Esophagus mucosa (tissue), 1 donor: ENCODE measurements at places on chromosomes 7 and 10. TPM values are rescaled to one million over a fixed set of nuclear protein-coding genes. Genes with fewer than 3 reads are reported as not detected.
A peak's percentile ranks its signal among the peaks of the same experiment; 100 is the strongest.

DNA sequence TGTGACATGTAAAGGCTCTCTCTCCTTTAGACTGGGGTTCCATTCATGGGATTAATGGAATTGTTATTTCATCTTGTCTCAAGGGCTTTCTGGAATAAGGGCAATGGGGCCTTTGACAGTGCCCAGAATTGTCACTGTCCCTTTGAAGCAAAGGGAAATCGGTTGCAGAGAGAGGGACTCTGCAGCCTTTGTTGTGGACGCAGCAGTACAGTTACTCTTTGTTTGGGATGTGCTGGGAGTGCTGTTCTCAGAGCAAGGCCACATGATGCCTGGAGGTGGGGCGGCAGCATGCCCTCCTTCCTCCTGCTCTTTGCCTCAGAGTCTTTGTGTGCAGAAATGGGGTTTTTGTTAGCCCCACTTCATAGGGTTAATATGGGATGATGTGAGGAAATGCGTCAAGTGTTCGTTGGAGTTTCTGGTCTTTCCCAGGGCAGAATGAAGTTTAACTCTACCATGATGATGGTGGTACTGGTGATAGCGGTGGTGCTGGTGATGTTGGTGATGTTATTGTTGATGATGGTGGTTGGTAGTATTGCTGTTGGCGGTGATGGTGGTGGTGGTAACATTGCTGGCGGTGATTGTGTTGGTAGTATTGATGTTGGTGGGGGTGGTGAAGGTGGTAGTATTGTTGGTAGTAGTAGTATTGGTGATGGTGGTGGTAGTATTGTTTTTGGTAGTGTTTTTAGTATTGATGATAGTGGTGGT, 45.3 kb downstream of the DOCK1 start:
- ATAC-seq, result no peak

IDI2 gene
- total RNA-seq, result not detected

- no peak for ATAC-seq
These were observed 219.9 kb upstream of the LYZL1 start for GRCh38 chr10:29068966-29069365.

DNA sequence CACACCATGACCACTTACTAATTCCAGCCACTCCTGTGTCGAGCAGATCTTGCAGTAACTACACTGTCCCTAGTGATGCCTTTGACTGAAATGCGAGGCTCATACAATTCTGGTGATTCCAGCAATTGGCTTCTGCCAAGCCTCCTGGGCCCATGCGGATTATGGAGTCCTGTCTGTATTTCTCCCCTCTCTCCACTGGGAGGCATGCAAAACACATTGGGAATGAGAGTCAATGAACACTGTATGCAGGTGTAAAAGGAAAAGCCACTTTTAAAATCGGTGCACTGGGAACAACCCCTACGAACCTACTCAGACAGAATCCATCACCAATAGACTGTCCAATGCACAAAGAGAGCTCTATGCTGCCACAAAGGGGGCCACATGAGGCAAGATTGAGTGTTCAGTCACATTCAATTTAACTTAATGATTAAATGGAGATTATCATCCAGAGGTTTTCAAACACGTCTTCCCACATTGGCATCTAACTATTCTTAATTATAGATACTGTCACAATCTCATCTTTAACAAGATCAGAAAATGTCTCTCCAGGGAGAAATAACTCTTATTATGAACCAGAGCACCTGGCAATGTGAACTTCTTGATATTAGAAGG, 550.6 kb downstream of the GLRX3 start:
- peak; percentile 65 for ATAC-seq

- ATAC-seq, result peak; percentile 30
These were observed 83.5 kb downstream of the IDE start for GRCh38 chr10:92490387-92490786.

DNA sequence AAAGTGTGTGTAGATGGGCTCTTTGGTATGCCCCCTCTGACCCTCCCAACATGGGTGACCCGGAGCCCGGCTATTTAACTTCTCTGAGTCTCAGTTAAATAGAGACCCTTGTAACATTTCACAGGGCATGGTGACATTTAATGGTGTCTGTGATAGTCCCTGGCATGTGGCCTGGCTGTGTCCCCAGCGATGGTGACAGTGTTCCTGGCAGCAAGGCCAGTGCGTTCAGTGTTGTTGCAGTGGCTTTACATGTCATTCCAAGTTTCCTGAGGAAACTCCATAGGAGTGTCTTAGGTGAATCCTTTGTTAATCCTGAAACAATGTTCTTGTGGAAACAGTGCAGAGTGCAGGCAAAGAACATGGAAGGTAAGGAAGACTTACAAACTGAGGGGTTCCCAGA, 137.0 kb downstream of the RAMP3 start:
- no peak for ATAC-seq

DNA sequence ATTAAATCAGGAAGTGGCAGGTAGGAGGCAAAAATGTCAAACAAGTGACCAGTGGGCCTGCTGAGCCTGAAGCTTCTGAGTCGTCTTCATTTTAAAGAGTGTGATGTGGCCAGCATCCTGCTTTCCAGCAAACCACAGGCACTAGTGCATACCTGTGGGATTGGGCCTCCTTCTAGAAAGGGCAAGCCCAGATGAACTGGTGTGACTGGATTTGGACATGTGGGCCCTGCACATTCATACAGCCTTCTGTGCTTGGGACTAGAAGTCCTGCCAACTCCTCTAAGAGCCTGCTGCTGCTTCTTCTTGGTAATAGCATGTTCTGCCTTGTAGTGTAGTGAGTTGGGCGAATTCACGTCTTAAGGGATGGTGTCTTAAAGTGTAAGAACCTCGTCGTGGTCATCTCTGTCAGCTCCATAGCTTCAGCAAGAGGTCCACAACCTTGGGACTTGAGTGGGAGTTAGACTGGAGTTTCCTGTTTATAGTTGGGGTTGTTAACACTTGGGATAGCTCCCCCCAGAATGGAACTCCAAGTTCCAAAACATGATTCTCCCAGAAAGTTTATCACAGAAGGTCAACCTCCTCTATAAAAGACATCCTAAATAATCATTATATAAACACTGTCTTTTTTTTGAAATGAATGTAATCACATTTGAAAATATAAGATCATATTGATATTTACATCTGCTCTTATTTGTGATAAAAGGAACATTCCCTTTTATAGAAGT, 11.2 kb downstream of the BMPER start:
- ATAC-seq, result peak; percentile 52

VIM gene
- 73.8 TPM for total RNA-seq

GRCh38 chr10:34101001-34101400, 714.1 kb downstream of the PARD3 start:
- no peak for ATAC-seq

- no peak for ATAC-seq
These were observed 146.1 kb upstream of the TMEM196 start for GRCh38 chr7:19919261-19920095.

DNA sequence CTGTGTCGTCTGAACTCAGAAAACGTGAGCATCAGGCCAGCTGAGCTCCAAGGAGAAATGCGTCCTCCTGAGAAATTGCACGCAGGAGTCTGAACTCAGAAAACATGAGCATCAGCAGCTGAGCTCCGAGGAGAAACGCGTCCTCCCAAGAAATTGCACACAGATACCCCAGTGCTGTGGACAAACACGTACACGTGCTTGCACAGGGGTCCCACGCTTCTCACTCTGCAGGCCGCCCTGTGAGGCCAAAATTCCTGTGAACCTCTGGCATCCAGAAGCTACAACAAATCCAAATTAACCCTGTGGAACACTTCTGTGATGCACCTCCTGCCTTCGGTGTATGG, 133.8 kb downstream of the WDR37 start:
- no peak for ATAC-seq

COL17A1 gene
- 204 TPM for total RNA-seq

DNA sequence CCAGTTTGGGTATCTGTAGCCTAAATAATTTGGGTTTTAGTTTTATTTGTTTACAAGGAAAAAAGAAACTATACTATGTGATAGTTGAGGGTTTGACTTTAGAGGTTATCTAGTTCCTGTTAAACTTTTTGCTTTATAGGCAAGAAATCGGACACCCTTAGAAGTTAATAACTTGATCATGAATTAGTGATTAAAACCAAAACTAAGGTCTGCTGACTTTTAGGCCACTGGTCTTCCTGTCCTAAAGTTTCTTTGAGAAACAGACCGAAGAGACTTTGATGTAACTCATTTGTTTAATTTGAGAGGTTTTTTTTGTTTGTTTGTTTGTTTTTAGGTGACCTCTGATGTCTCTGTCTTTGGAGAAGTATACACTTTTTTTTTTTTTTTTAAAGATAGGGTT, 59.7 kb downstream of the PHTF2 start:
- ATAC-seq, result no peak

DNA sequence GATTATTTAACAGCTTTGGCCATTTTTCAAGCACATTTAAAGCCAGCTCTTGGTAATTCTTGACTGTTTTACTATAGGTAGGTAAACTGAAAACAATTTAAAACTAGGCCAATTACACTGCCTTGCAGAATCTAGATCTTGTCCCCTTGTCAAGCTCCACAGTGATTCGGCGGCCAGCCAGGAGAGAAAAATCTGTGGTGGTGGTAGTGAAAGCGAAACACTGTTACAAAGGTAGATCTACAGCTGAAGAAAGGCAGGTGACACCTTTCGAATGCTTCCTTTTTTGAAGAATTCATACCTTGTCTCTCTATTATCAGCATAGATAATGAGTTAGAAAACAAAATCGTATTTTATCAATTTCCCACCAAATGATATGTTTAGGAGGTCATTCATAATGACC, 218.3 kb downstream of the POU6F2 start:
- no peak for ATAC-seq

DNA sequence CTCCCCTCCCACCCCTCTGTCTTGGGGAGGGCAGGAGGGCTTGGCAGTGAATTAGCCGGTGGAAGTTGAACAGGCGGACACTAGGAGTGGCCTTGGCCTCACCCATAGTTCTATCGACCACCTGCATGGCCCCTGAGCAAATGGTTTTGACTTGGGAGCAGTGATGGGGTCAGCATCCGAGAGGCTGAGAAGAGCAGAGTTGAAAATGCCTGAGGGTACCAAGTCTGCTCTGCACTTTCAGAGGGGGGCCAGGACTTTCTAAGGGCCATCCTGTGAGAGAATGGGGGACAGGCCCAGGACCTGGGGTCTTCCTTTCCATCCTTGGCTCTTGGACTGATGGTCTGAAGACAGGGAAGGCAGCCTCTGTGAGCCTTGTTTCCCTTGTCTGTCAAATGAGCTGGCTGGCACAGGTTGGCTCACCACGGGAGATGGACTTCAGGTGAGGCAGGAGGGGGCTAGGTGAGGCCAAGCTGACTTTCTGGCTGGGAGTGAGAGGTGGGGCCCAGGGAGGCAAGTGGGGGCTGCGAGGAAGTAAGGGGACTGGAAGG, 29.4 kb downstream of the CDH23 start:
- no peak for ATAC-seq

DNA sequence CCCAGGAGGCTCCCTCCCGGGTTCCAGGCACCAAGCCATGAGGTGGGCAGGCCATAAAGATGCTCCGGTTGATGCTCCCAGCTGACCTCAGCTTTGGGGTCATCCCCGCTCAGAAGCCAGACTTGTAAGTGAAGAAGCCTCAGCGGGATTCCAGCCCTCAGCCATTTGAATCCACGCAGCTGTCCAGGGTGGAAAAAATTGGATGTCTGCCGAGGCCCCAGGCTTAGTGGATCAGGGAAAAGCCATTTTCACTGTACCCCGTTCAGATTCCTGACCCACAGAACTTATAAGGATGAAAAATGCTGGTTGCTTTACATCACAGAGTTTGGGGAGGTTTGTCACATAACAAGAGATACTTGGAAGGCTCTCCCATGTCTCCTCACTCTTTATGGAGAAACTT, 49.2 kb upstream of the CPN1 start:
- ATAC-seq, result no peak

CYP2C9 gene
- 1.1 TPM for total RNA-seq

DNA sequence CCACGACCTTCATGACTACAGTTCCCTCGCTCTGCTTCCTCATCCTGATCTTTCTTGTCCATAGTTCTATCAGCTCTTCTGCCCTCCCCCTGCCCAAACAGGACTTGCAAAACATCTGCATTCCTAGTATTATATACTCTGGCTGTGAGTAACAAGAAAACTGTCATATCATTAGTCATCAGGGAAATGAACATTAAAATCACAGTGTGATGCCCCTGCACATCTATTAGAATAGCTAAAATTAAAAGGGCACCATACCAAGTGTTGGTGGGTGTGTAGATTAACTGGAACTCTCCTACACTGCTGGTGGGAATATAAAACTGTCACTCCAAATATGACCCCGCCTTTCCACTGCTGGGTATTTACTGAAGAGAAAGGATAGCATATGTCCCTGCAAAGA, 141.8 kb downstream of the C7orf25 start:
- no peak for ATAC-seq

DNA sequence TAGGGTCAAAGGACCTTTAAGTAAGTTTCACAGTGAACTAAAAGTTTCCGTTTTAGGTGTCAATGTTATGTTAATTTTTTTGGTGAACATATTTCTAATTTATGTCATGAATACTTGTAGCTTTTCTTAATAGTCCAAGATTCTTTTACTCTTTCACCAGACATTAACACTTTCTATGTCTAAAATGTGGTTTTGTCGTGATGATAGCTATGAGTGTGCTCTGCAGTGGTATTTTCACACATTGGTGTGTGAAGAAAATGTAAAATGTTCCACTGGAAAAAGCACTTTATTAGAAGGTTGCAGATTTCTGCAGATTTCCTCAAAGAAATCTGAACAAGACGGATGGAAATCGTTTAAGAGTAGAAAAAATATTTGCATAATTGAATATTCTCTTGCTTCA, 561.0 kb upstream of the ANKRD30A start:
- ATAC-seq, result no peak

DNA sequence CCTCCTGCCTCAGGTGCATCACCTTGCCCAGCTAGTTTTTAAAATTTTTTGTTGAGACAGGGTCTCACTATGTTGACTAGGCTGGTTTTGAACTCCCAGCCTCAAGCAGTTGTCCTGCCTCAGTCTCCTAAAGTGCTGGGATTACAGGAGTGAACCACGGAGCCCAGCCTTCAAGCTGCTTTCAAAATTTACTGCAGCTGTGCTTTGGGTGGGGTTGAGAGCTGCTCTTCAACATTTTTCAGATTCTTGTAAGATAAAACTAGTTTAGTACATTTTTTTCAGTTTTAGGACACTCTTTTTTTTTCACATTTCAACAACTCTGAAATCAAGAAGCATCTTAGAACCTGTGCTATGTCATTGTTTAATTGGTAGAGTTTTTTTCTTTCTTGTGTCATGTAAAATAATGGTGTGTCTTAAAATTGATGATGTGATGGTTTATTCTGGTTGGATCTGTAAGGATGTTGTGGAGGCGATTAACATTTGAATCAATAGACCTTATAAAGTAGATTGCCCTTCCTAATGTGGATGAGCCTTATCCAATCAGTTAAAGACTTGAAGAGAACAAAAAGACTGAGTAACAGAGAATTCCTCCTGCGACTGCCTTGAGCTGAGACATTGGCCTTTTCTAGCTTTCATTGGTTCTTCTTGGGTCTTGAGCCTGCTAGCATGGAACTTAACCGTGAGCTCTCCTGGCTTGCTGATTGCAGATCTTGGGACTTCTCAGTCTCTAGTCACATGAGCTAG, 13.5 kb downstream of the PLEKHA8 start:
- ATAC-seq, result no peak
